ENCODE measurements at places on chromosomes 4 and X.

- peak; percentile 67 for DNase-seq
Measured at GRCh38 chr4:78953769-78954666, 14.8 kb upstream of the PAQR3 start.

- DNase-seq: peak; percentile 15
Measured at GRCh38 chr4:158356301-158356700, 146.0 kb downstream of the TMEM144 start.

- no peak for DNase-seq
Measured at GRCh38 chr4:43411226-43411625, 518.7 kb downstream of the GRXCR1 start.

DNA sequence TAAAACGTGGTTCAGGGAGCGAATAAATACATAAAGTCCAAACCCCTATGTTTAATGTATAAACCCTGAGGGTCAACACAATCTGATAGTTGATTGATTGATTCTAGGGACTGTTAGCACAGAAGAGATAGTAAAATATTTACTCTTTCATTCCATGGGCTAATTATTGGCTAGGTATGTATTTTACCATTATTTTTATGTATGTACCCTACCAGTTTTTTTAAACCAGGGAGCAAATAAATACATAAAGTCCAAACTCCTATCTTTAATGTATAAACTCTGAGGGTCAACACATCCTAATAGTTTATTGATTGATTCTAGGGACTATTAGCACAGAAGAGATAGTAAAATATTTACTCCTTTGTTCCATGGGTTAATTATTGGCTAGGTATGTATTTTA lies 40.0 kb downstream of the ZFX start:
- no peak for DNase-seq

DNA sequence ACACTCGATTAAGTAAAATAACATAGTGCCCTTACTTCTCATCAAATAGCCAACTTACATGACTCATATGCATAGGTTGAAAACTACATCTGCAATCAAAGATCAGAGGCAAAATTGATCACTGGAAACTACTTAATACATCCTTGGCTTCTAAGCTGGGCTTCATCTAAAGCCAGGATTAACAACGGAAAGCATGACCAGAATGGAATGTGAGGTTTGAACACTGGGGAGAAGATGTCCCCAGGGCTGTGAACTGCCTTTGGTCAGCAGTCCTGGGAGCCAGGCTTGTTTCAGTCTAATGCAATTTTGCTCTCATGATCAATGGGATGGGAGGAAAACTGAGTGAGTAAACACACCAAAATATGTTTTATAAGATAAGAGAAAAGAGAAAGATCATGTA lies 192.5 kb upstream of the TTC29 start:
- DNase-seq: no peak

DNA sequence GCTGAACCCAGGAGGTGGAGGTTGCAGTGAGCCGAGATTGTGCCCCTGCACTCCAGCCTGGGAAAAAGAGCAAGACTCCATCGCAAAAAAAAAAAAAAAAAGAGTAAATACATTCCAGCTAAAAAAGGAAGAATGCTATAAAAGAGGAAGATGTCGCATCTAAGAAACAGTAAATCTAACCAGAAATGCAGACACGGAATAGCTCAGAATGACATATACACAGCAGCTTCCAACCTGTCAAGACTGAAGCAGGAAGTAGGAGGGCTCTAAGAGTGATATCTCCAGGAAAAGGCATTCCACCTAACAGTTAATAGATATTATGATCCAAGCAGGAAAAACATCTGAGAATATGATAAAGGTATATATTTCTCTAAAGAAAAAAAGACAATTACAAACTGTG lies 16.0 kb downstream of the CLOCK start:
- DNase-seq: no peak

DNA sequence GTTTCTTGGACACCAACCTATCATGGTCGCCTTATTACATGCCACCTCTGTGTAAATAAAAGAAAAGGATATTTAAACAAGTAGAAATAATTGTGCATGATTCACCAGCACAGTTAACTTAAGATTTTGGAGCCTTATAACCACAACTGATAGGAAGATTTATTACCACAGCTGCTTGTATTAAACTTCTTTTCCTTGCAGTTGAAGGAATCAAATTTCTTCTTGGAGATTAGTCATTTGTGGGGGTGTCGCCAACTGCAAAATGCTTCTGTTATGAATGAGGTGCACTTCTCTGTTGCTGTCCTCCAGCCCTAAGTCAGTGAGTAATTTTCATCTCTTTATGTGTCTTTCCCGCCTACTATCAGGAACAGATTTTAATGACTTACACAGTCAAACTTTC lies 73.3 kb downstream of the OR13H1 start:
- no peak for DNase-seq

- DNase-seq: no peak
Measured at GRCh38 chr4:22264261-22264660, 251.6 kb downstream of the ADGRA3 start.

Data from brain (organoid and tissue), 16 donors.